ENCODE measurements at places on chromosomes 1 and 21. TPM values are rescaled to one million over a fixed set of nuclear protein-coding genes. Genes with fewer than 3 reads are reported as not detected.

DNA sequence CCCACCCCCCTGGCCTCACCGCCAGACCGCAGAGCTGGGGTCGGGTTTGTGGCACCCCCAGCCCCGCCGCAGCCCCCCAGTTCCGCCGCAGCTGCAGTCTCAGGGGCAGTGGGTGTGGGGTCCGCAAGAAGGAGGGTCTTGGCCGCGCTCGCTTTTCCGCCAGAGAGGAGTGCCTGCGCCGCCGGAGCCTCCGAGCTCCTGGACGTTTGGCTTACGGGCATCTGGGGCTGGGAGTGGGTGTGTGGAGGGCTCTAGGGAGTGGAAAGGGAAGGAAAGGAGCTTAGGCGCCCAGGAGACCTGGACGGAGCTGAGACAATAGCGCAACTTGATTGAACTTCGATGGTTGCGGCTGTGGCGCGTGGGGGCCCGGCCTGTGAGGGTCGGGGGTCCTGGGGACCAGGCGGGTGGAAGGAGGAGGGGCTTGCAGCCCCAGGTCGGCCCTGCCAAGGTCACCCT, 88.8 kb upstream of the IPO9 start:
- DNase-seq = no peak

DNA sequence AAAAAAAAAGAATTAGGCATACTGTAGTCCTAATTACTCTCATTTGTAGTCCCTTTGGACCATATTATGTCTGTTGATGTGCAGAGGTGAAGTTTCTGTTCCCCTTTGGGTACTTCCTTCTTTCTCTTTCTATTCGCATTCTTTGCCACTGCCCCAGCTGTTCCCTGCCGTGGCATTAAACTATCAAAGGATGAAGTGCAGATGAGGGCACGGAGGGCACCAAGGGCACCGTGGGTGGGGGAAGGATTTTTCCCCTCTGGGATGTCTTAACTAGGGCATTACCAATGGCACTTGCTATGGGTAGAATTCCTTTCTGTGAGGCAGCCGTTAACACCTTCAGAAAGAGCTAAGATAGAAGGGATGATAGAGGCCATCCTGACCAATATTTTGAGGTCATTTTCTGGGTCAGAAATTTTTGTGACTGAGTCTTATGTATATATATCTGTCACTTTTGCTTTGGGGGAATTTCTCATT, 4.9 kb upstream of the MAPKAPK2 start:
- no peak for DNase-seq

DNA sequence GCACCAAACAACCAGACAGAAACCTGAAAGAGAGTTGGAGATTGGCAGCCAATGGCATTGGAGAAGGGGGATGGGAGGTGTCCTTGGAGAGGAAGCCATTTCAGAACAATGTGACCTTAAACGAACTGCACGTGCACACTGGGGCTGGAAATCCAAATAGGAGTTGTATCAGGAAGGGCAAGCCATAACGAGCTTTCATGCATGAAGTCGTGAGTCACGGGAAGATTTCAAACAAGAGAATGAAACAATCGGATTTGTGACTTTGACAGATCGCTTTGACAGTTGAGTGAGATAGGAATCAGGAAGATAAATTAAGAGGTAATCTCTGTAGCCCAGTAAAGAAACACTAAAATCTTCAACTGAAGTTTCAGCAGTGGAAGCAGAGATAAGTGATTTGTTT, 445.8 kb upstream of the ZP4 start:
- DNase-seq = no peak

DNA sequence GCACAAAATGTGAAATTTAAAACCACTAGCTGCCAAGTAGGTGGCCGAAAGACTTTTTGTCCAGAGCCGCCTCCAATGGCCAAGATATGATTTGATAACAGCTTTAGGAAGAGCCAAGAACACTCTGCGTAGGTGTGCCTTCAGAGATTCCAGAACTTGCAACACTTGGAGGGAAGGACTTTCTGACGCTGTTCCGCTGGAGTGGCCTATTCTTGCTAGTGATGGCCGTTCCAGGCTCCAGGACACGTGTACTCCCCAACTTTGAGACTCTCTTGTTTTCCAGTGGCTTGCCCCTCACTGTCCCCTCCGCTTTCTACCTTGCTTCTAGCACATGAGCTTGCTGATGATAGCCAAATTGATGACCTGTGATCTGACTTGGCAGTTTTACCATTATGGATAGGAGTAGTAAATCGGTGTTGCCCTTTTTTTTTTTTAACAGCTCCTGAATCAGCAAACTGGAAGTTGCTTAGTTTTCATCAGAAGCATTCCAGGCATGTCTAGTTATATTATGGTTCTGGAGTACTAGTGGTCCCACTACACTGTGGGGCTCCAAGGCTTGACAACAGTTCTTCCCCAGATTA, 1.0 kb downstream of the PRDX6 start:
- DNase-seq = peak; percentile 28

DNA sequence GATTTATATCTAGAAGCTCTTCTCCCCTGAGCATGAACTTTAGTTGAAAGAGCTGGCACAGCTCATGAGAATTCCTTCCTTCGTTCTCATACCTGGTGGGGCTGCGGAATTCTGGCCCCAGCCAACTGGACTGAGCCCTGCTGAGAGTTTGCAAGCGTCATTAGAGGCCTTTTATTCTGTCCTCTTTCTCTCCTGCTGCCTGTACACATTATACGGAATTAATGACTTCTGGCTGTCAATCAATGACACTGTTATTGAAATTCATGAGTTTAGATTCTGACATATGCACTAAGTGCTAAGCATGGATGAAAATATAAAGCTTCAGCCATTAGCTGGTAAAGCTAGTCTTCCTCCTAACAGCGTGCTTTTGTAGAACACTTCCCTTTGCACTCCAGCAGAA, 27.5 kb downstream of the KAZN start:
- DNase-seq = no peak

DNA sequence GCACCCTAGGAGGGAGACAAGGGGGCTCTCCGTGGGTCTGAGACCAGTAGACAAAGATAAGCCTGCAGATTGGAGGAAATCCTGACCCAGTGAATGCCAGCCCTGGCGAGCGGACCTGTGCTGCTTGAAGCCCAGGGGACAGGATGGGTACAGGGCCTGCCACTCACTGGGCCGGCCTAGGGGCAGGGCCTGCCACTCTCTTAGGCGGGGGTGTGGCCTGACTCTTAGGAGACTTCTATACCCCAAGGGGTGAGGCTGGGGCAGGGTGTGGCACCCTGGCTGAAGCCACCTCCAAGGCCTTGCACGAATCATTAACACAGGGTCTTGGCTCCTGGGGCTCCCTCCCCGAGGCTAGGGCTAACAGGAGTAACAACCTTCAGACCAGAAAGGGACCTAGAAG, 30.7 kb downstream of the TRIM62 start:
- no peak for DNase-seq

GRCh38 chr1:193486671-193487229, 300.3 kb upstream of the B3GALT2 start:
- no peak for DNase-seq

DNA sequence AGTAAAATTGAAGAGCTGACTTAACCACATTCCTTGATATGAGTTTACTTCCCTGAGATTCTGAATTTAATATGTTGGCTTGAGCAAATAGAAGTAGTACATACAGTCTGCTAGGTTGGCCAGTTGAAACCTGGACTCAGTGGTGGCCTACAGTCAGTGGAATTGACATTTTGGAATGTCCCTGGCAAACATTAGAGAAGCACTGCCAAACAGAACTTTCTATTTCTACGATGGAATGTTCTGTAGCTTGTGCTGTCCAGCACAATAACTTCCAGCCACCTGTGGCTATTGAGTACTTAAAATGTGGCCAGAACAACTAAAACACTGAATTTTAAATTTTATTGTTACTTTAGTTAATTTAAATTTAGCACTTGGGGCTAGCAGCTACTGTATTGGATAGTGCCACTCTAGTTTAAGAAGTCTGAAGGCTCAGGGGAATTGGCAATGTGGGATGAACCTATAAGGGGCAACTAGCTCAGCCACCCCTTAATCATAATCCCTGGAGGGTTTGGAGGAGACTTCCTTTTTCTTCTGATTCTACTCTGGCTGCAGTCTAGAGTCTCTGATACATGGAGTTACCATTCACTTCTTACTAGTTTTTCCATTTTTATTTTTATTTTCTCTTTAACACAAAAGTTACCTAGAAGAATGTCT, 10.3 kb upstream of the TEDDM1 start:
- DNase-seq = no peak

GRCh38 chr1:111030590-111030989, 66.9 kb upstream of the LRIF1 start:
- no peak for DNase-seq

- DNase-seq = no peak
These were observed 46.9 kb downstream of the CR1L start for GRCh38 chr1:207691841-207692240.

DNA sequence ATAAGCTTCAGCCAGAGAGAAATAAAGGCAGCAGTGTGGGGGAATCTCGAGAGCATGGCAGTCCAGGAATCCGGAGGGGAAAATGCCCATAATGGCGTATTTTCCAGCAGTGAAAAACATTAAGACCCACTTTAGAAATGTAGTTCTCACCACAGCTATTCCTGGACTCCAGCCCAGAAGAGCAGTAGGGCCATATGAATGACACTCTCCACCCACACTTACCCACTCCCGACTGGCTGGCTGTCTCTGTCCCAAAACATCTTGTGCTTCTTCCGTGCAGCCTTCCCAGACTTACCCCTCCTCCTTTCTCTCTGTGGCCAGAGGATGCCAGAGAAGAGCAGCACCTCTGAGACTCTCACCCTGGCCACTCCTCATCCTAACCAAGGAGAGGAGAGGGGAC, 56.4 kb downstream of the TRABD2B start:
- no peak for DNase-seq

CHI3L2 gene
- 3.9 TPM for total RNA-seq

HES3 gene
- not detected for total RNA-seq

SPRR1A gene
- not detected for total RNA-seq

SAMD11 gene
- total RNA-seq = 7.7 TPM

All from omental fat pad (tissue), 4 donors.